ENCODE measurements at places on chromosomes 5 and 9. TPM values are rescaled to one million over a fixed set of nuclear protein-coding genes. Genes with fewer than 3 reads are reported as not detected.
A peak's percentile ranks its signal among the peaks of the same experiment; 100 is the strongest.

- no peaks in the 10 kb centered on the region for H3K4me1 ChIP-seq
- no peak for DNase-seq
- H3K27me3 ChIP-seq, result no peaks in the 10 kb centered on the region
- no peak overlapping the region for H3K27ac ChIP-seq
- H3K4me3 ChIP-seq, result no peak overlapping the region
These were observed 149.2 kb downstream of the GABBR2 start for GRCh38 chr9:98559561-98559960.

GRCh38 chr9:73081979-73082657 lies 69.5 kb upstream of the ANXA1 start:
- H3K4me1 ChIP-seq, result peaks cover 12% of the 10 kb centered on the region
- no peaks in the 10 kb centered on the region for H3K36me3 ChIP-seq
- DNase-seq, result no peak
- no peaks in the 10 kb centered on the region for H3K27me3 ChIP-seq

GRCh38 chr9:94987731-94988130 lies 261.2 kb downstream of the AOPEP start:
- peaks cover 33% of the 10 kb centered on the region for H3K4me1 ChIP-seq
- H3K27ac ChIP-seq, result peak overlapping the region; percentile 64
- H3K27me3 ChIP-seq, result no peaks in the 10 kb centered on the region

DNA sequence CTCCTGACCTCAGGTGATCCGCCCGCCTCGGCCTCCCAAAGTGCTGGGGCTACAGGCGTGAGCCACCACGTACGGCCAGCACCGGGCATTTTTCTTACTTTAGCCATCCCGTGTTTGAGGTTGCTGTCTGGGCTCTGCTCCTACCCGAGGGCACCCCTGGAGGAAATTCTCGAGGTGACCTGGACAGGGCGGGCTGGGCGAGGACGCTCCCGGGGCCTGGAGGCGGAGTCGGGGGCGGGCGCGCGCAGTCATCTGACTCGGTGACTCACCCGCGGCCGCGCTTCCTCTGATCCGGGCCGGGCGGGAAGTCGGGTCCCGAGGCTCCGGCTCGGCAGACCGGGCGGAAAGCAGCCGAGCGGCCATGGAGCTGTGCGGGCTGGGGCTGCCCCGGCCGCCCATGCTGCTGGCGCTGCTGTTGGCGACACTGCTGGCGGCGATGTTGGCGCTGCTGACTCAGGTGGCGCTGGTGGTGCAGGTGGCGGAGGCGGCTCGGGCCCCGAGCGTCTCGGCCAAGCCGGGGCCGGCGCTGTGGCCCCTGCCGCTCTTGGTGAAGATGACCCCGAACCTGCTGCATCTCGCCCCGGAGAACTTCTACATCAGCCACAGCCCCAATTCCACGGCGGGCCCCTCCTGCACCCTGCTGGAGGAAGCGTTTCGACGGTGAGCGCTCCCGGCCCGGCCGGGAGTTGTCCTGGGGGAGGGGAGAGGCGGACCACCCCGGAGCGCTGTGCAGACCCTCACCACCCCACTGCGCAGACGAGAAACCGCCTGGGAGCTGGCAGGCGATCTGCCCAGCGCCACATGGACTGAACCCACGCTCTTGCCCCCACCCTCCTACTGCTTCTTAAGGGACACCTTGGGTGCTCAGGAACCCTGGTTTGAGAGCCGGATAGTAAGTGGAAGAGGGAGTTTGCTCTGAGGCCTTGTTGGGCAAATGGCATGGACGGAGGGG lies at the start of gene HEXB:
HEXB (plus strand) TSS at position 334 of the 952 bp plus-strand sequence; CDS start at position 362, 28 bp downstream.
- H3K4me3 ChIP-seq, result peak within 1 kb of the TSS; percentile 92
- H3K36me3 ChIP-seq, result peaks cover 4% of the 10 kb centered on the region
- H3K4me1 ChIP-seq, result no peaks in the 10 kb centered on the region
- DNase-seq, result peak; percentile 82
- H3K27ac ChIP-seq, result peak within 1 kb of the TSS; percentile 83

- H3K27me3 ChIP-seq, result peaks cover 2% of the 10 kb centered on the region
- no peak overlapping the region for H3K4me3 ChIP-seq
- H3K36me3 ChIP-seq, result no peaks in the 10 kb centered on the region
- DNase-seq, result no peak
These were observed 494 bp upstream of the STK32A start for GRCh38 chr5:147234239-147234824.

GRCh38 chr5:172801179-172801671 lies 30.2 kb upstream of the DUSP1 start:
- no peaks in the 10 kb centered on the region for H3K36me3 ChIP-seq
- H3K27me3 ChIP-seq, result no peaks in the 10 kb centered on the region
- H3K4me3 ChIP-seq, result no peak overlapping the region
- no peaks in the 10 kb centered on the region for H3K4me1 ChIP-seq
- no peak overlapping the region for H3K27ac ChIP-seq

DNA sequence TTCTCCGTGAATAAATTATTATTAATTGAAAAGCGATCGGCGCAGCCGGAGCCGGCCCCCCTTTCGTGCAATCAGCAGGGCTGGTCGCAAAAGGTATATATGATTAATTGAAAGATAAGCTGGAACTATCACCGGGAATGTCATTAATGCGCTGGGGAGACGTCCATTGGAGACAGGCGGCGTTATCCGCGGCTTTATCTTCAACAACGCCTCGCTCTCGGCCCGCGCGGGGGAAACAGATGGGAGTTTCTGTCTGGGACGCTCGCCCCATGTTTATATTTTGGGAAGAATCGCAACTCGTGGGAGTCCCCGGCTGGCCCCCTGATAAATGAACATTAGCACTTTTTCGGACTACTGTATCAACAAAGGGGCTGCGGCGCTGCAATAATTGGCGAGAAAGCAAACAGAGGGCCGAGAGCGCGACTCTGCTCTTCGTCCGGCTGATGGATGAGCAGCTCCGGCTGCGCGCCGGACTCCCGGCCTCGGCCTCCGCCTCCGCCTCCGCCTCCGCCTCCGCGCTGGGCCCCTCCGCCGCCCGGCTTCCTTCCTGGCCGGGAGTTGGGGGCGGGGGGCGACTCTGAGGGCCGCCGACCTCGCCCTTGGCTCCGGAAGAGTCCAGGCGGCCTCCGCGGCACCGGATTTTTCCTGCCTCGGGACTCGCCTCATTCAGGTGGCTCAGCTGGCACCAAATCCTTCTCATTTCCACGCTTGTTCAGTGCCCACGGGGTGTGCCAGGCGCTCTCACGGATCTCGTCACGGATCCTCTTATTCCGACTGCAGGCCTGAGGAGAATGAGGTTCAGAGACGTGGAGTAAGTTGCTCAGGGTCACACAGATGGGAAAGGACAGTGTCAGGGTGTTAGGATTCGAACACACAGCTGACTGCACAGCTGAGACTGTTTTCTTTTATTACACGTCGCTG lies 3.6 kb upstream of the NKX2-5 start:
- peaks cover 4% of the 10 kb centered on the region for H3K4me1 ChIP-seq
- no peaks in the 10 kb centered on the region for H3K36me3 ChIP-seq
- DNase-seq, result no peak

DNA sequence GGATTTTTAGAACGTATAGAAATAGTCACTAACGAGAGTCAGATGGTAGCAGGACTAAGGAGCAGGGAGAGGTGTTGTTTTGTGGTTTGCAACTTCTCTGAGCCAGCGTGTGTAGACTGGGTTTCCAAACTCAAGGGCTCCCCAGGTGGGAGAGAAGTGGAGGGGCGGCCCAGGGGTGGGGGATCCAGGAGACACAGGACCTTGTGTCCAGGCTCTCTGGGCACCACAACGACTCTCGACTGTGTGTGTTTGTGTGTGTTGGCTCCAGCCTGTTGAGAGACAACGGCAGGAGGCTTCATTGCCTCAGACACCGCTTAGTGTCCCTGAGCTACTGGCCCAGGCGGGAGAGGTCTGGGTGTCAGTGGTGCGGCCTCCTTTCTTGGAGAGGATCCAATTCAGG lies 934 bp upstream of the FCN1 start:
- no peaks in the 10 kb centered on the region for H3K36me3 ChIP-seq
- no peak overlapping the region for H3K27ac ChIP-seq
- peak; percentile 26 for DNase-seq

GRCh38 chr9:107807183-107807582 lies 317.6 kb upstream of the KLF4 start:
- H3K27me3 ChIP-seq, result no peaks in the 10 kb centered on the region
- no peaks in the 10 kb centered on the region for H3K36me3 ChIP-seq
- H3K4me1 ChIP-seq, result no peaks in the 10 kb centered on the region
- no peak overlapping the region for H3K27ac ChIP-seq

DNA sequence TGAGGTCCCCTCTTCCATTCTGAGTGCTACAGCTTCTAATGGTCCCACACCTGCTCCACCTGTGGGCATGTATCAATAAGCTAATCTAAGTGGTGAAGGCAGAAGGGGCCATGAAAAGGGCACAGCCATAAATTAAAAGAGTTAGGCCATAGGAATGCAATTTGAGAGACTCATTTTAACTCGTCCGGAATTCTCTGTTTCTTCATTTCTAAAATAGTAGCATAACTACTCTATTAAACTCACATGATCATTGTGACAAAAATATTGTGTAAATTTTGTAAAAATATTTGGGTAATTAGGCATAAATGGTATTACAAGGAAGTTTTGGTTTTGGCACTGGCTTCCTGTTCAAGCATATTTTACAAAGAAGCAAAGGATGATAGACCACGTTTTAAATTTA lies 103.1 kb upstream of the TXNDC8 start:
- no peak overlapping the region for H3K27ac ChIP-seq
- H3K27me3 ChIP-seq, result no peaks in the 10 kb centered on the region
- no peak overlapping the region for H3K4me3 ChIP-seq
- no peak for DNase-seq

DNA sequence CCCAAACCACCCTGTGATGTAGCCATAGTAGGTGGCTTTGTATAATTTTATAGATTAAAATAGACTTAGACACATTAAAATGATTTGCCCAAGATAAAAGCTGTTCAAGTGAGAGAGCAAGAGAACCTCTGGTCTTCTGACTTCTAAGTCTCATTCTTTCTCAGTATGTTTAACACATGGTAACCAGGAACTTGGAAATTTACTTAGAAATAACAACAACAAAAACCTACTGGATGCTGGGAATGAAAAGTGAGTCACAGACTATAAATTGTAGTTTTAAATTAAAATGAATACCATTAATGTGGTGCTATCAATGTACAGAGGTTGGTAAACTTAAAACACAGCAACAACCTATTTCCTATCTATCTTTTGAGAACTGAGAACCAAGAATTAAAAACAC lies 30.4 kb downstream of the HMGCR start:
- H3K4me3 ChIP-seq, result no peak overlapping the region
- no peaks in the 10 kb centered on the region for H3K4me1 ChIP-seq
- DNase-seq, result no peak
- H3K36me3 ChIP-seq, result no peaks in the 10 kb centered on the region
- H3K27me3 ChIP-seq, result no peaks in the 10 kb centered on the region

DNA sequence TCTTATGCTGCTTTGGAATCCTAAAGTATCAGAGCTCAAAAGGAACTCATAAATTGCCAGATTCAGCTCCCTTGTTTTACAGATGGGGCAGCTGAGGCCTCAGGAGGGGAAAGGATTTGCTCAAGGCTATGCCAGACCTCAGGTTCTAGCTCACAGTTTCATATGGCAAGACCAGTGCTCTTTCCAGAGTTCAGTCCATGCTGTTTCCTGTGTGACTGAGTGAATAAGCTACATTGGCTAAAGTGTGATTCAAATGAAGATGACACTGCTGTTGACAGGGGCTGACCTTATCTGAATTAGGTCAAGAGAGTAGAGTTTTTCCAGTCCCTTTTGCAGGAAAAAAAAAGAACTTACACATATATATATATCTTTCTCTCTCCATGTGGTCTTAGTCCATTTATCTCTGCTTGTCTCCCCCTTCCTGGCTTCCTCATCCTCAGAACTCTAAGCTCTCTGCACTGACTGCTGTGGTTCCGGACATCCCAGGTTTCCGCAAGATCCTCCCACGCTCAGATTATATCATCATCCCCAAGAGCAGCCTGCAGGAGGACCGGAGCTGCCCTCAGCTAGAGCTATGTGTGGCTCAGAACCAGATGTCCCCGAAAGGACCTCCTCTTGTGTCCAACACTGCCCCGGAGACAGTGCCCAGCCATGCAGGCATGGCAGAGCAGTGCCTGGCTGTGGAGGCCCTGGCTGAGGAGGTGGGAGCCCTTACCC lies 9.3 kb downstream of the HMGXB3 start:
- no peaks in the 10 kb centered on the region for H3K4me1 ChIP-seq
- DNase-seq, result no peak
- H3K27ac ChIP-seq, result no peak overlapping the region

- H3K4me3 ChIP-seq, result no peak overlapping the region
- no peaks in the 10 kb centered on the region for H3K36me3 ChIP-seq
- DNase-seq, result no peak
- H3K4me1 ChIP-seq, result no peaks in the 10 kb centered on the region
These were observed 185.0 kb downstream of the GAPVD1 start for GRCh38 chr9:125446561-125447094.

DNA sequence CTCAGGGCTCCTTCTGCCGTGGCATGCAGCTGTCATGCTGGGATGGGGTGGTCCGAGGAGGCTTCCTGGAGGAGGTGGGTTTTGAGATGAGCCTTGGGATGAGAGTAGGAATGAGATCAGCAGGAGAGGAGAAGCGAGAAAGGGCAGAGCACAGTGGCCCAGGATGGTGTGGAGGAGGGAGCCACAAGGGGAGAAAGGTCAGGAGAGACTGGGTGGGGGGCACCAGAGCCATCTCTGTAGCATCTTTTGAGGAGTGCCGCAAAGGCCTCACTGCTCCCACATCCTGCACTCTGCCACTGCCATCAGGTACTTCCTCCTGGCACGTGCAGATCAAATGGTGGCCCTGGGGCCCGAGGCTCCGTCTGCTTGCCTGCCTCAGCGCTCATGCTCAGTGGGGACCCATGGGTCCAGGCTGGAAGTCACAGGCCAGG lies 150.2 kb downstream of the MACROH2A1 start:
- no peaks in the 10 kb centered on the region for H3K4me1 ChIP-seq
- DNase-seq, result peak; percentile 10
- no peaks in the 10 kb centered on the region for H3K36me3 ChIP-seq
- no peaks in the 10 kb centered on the region for H3K27me3 ChIP-seq
- no peak overlapping the region for H3K4me3 ChIP-seq

- peaks cover 3% of the 10 kb centered on the region for H3K27me3 ChIP-seq
- DNase-seq, result no peak
- no peaks in the 10 kb centered on the region for H3K36me3 ChIP-seq
- H3K4me3 ChIP-seq, result no peak overlapping the region
- H3K27ac ChIP-seq, result no peak overlapping the region
These were observed 44.1 kb downstream of the ADGRV1 start for GRCh38 chr5:90602681-90603080.

PLPP6 gene
- 9.5 TPM for polyA plus RNA-seq

CDX1 gene
- not detected for polyA plus RNA-seq

EIF4E1B gene
- polyA plus RNA-seq, result not detected

Data from liver (tissue), 10 donors.